ENCODE measurements at places on chromosomes 6 and 20.

DNA sequence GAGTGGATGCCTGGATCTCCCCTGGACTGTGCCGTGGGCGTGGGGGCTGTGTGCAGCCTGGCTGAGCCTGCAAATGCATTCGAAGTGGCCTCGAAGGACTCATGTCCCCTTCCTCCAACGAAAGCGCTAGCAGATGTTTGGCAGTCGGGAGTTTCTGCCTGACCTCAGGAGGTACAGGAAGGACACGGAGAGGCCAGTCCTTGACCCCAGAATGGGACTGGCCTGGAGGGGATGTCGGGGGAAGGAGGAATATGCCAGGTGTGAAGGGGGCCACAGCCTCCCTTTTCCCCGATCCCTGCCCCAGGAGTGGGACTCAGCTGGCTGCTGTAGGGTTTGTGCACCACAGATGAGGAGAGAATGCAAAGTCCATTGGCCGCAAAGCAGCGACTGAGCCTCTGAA lies 45.6 kb downstream of the APCDD1L start:
- no peak for DNase-seq

DNA sequence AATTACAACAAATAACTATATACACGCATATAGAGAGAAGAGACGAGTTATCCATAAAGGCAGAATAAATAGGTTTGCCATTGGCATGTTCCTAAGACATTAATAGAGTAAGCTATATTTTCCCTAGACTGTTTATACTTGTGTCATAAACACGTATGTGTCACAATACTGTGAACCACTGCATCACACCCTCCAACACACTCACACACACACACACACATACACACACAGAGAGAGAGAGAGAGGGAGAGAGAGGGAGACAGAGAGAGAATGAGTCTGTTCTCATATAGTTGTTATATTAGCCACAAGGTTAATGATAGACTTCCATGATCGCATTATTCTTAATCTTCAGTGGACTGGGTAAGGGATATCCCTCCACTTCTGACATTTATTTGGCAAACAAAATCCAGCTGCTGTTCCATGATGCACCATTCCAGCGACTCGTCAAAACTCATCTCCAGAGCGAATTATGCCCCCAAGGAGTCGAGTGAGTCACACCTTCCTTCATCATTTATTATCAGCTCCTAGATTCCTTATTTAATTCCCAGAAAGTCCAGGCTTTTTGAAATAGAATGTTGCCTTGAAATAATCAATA lies 82.8 kb upstream of the HIVEP1 start:
- DNase-seq, result no peak

GRCh38 chr20:10971096-10971495 lies 297.3 kb upstream of the JAG1 start:
- no peak for DNase-seq

DNA sequence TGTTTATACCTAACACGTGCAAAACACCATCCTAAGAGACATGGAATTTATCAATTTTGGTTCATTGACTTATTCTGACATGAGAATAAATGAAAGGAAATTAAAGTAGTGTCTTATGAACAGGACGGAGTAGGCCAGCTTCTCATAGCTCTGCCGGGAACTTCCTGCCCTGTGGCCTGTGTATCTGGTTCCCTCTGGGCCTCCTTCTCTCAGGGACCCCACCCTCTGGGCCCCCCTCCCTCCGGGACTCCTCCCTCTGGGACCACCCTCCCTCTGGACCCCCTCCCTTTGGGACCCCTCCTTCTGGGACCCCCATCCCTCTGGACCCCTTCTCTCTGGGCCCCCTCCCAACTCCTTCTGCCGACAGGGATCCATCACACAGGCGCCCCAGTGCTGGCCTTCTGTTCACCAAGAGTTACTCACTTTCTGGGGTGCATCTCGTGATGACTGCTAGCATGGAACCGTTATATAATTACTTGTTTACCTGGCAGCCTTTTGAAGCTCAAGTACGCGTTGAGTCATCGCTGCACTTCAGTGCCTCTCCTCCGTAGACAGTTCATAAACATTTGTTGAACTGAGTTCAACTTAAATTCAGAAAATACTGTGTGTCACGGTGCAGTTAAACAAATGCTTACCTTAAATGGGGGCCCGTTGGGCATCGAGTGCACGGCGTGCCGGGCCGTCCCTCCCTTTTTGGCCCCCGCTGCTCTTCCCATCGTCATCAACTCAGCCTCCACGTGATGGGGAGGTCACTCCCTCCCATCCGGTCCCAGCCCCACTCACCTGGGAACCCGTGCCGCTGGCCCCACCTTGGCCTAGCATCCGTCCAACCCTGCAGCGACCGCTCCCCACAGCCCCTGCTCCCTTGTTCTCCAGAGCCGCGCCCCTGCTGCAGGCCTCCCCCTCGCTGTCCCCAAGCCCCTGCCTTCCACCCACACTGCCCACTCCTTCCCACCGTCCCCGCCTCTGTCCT lies 8.1 kb downstream of the CCR6 start:
- DNase-seq, result no peak

GRCh38 chr20:13464702-13465101 lies 174.0 kb downstream of the TASP1 start:
- DNase-seq, result no peak

GRCh38 chr6:39276379-39276995 lies 37.7 kb downstream of the KCNK17 start:
- DNase-seq, result no peak

GRCh38 chr20:1652960-1653359 lies 4.6 kb downstream of the SIRPG start:
- no peak for DNase-seq

DNA sequence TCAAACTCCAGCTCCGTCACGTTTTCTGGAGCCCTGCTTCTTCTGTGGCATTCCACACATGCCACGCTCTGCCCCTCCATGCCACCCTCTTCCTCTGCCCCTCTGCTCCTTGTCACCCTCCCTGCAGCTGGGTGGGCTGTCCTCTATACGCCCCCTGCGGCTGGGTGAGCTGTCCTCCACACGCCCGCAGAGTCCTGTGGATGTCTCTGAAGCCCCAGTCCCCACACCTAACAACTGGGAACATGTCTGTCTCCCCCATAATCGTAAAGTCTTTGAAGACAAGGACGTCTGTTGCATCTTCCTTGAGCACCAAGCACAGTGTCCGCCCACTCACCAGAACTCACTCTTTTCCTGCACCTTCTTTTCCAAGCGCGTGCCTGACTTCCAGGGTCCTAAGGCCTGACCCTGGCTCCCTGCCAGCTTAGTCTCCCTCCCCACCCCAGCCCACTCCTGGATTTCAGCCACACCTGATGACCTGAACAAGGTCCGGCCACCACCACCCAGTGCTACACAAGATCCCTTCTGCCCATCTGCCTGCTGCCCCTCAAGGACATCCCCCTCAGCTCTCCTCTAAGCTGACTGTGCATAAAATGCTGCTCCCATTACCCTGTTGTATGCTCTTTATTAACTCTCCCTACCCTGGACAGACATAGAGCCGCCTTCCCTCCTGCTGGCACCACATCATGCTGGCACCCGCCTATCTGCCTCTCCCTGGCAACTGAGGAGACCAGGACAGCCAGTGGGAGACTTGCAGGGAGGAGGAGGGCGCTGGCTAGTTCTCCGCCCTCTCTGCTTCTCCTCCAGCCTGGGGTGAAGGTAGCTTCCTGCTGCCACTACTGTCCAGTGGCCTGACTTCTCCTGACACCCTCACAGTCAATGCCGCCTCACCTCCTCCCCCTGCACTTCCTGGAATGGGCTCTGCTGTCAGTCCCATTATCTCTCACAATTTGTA lies 10.7 kb upstream of the PRR18 start:
- no peak for DNase-seq

DNA sequence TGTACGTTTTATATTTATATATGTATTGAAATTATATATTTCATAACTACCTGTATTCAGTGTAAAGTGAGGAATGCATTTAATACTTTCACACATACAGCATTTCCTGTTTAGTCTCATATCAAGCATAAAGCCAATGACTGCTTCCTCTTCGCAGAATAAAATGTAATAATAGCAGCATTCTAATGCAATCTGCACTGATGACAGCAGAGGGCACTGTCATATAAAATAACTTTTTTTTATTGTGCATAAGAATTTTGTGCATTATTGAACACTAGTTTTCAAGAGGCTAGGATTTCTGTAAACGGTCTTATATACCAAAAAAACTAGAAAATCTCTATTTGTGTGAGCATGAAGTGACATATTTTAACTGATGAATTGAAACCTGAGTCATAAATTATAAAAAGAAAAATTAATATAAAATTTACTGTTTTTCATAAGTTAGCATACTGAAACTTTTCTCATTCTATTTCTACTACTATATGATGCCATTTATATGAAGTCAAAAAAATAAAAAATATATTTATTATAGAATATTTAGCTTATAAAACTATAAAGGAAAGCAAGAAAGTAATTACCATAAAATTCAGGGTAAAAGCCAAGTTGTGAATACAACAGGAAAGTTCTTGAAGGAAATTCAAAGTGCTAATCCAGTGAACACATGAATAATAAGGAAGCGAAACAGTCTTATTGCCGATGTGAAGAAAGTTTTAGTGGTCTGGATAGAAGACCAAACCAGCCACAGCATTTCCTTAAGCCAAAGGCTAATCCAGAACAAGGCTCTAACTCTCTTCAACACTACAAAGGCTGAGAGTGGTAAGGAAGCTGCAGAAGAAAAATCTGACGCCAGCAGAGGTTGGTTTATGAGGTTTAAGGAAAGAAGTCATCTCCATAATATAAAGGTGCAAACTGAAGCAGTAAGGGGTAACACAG lies 36.3 kb downstream of the RNF146 start:
- DNase-seq, result peak; percentile 24

DNA sequence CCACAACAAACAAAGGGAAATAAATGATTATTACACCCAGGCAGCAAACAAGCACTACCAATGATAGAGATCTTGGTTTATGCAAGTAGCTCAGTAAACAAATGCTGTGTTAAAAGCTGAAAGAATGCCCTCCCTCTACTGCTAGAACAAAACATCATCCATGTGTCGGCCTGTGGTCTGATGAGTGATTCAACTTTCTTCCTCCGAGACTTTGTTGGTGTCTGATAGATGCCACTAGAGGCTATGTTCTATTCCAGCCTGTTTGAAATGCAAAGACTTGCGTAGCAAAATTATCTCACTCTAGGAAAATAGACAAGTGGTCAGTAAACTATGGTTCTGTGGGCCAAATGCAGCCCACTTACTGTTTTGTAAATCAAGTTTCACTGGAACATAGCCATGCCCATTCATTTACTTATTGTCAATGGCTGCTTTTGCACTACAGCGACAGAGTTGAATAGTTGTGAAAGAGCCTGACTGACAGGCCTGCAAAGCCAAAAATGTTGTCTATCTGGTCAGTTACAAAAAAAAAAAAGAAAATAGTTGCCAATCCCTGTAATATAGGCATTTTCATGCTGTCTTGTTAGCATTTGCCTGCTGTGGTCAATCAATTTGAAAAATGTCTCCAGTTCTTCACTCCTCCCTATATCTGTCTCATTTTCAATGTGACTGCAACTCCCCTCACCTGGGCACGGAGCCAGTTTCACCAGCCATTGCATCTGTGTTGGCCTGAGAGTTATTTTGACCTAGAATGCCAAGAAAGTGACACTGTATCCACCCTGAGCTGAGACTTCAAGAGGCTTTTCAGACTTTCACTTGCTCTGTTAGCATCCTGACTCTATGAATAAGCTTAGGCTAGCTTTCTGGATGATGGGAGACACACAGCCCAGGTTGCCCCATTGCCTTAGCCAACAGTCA lies 544.6 kb upstream of the BTBD3 start:
- no peak for DNase-seq

GRCh38 chr20:50617022-50617421 lies 74.3 kb downstream of the RIPOR3 start:
- no peak for DNase-seq

- no peak for DNase-seq
Observed at GRCh38 chr6:130513770-130514169, 148.0 kb downstream of the TMEM200A start.

DNA sequence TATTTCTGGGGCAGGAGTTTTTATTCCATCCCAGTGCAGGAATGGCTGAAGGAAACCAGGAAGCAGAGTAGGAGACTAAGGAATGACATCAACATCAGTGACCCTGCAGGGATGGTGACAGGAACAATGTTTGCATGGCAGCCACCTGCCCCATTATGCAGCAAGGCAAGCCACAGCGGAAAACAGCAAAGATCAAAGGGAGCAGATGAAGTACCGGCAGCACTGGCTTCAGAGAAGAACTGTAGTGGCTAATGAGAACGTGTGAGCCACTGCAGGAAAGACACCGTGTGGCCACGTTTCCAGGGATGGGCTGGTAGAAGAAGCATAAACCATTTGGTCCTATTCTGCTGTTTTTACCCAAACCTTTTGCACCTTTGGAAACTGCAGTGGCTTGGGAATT lies 52.9 kb upstream of the TAB2 start:
- DNase-seq, result peak; percentile 14

DNA sequence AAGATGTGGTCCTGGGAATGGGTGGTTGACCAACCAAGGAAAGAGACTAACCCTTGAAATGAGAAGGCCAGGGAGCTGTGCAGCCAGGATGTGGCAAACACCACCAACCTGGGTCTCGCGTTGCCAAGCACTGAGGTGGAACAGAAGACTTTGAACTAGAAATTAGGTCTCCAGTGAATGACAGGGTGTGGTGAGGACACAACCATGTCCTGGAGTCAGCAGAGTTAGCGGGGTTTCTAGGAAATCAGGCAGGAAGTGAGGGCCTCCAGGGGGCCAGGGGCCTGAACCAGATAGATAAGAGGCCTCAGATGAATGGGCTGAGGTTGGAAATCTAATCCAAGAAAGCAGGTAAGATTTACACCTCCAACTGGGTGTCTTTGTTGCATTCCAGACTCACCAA lies 353.3 kb upstream of the ARID1B start:
- DNase-seq, result peak; percentile 2

DNA sequence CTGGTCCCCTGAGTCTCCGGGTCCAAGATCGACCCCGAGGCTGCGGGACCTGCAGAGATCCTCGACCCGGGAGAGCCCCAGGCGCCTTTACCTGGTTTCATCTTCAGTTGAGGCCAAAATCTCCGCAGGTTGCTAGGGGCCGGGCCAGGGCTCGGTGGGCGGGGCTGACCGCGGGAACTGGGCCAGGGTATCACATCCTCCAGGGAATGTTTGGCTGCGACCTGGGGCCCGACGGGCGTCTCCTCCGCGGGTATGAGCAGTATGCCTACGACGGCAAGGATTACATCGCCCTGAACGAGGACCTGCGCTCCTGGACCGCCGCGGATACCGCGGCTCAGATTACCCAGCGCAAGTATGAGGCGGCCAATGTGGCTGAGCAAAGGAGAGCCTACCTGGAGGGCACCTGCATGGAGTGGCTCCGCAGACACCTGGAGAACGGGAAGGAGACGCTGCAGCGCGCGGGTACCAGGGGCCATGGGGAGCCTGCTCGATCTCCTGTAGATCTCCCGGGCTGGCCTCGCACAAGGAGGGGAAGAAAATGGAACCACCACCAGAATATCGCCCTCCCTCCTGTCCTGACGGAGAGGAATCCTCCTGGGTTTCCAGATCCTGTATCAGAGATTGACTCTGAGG lies 53.8 kb upstream of the POLR1H start:
- peak; percentile 12 for DNase-seq

DNA sequence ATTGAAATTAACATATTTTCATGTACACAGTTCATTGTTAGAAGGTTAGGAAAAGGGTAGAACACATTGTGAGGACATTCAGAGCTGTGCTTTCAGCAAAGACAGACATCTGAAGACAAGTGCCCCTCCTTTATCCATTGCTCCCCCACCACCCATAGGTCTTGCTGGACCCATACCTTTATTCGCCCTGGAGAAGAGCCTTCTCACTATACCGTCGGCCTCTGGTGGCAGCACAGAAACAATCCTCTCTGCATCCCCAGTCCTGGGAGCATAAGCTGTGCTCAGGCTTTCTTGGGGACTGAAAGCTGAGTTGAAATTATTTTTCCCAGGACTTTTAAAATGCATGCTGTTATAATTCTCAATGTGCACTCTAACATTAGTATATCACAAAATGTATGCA lies 372.3 kb downstream of the EPHA7 start:
- no peak for DNase-seq

Measured in stimulated activated CD4-positive, alpha-beta T cell treated with anti-CD3 and anti-CD28 coated beads, Interleukin-12 subunit alpha, Interleukin-12 subunit beta, amount 100 ng/mL, for 24 hours (primary cell).